Suprapubic skin (tissue), 4 donors: ENCODE measurements at places on chromosomes 13 and 19. TPM values are rescaled to one million over a fixed set of nuclear protein-coding genes. Genes with fewer than 3 reads are reported as not detected.

Gene ALOX5AP
- total RNA-seq, result 6.3 TPM

Gene VSTM2B
- not detected for total RNA-seq

Gene KLK14
- 22.8 TPM for total RNA-seq

- H3K27ac ChIP-seq, result no peak overlapping the region
- H3K4me1 ChIP-seq, result no peaks in the 10 kb centered on the region
- H3K27me3 ChIP-seq, result no peaks in the 10 kb centered on the region
- DNase-seq, result no peak
- no peak overlapping the region for H3K4me3 ChIP-seq
Observed at GRCh38 chr13:84137292-84137691, 255.0 kb upstream of the SLITRK1 start.

DNA sequence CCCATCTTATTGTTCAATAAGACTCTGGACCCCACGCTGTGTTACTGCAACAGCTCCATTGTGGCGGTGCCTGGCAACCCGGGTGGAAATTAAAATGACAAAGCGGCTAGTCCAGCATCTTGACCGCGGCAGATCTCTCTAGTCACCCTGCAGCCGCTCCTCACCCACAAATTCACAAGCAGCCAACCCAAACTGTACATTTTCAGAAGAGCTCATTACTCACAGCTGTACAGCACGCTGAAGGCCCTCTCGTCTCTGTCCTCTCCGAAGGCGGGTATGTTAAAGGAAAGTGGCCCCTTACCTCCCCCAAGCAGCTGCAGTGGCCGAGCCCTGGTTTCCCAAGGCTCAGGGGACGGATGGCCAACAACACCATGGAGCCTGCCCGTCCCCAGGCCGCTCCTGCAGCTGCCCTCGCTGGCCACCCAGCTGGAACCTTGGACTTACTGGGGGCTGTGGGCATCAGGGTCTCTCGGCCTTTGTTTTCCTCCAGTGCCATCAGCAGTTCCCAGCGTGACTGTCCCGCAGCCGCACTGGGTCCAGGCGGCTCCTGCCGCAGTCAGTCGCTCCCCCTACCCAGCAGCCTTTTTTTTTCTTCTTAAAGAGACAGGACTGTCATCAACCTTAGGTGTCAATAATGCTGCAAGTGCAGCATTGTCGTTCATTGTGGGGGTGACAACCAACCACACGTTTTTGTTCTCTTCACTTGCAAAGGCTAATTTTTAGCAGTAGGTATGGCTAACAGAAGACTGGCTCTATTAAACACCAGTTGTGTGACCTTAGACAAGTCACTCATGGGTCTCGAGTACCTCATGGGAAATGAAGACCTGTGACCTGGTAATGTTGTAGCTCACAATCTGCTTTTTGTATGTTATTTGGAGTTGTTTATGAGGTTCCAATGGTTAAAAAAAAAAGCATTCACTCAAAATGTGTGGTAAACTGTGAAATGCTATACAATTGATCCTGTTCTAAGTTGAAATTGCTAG lies at the start of gene SACS:
SACS (minus strand) TSS at position 532 of the 983 bp plus-strand sequence. CDS start 22,463 bp downstream, outside the sequence.
- H3K4me1 ChIP-seq, result peaks cover 5% of the 10 kb centered on the region
- no peak within 1 kb of the TSS for H3K27ac ChIP-seq
- no peaks in the 10 kb centered on the region for H3K36me3 ChIP-seq
- no peaks in the 10 kb centered on the region for H3K27me3 ChIP-seq
- peak within 1 kb of the TSS; percentile 42 for H3K4me3 ChIP-seq
- DNase-seq, result no peak

- peaks cover 5% of the 10 kb centered on the region for H3K4me1 ChIP-seq
- peaks cover 22% of the 10 kb centered on the region for H3K36me3 ChIP-seq
- H3K27ac ChIP-seq, result no peak overlapping the region
- no peak for DNase-seq
- no peaks in the 10 kb centered on the region for H3K27me3 ChIP-seq
Observed at GRCh38 chr19:38331728-38332127, 3.9 kb upstream of the CATSPERG start.
